ENCODE measurements at places on chromosomes 4 and X. TPM values are rescaled to one million over a fixed set of nuclear protein-coding genes. Genes with fewer than 3 reads are reported as not detected.
A peak's percentile ranks its signal among the peaks of the same experiment; 100 is the strongest.

Gene HSFX3
- not detected for total RNA-seq

Gene HGFAC
- total RNA-seq: under 0.01 TPM

Gene DCHS2
- 5.3 TPM for total RNA-seq

Gene GAGE13
- total RNA-seq: not detected

Gene BEX2
- 0.77 TPM for total RNA-seq

Gene ERAS
- not detected for total RNA-seq

Gene TMPRSS11F
- total RNA-seq: not detected

Gene FAM149A
- total RNA-seq: 0.13 TPM

Gene ATP2B3
- not detected for total RNA-seq

Gene CXCL13
- not detected for total RNA-seq

DNA sequence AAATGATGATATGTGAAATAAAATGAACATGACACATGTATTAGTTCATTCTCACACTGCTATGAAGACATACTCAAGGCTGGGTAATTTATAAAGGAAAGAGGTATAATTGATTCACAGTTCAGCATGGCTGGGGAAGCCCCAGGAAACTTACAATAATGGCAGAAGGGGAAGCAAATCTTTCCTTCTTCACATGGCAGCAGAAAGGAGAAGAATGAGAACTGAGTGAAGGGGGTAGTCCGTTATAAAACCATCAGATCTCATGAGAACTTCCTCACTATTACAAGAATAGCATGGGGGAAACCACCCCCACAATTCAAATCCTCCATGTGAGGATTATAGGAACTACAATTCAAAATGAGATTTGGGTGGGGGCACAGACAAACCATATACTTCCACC lies 243.9 kb upstream of the GYPA start:
- no peak for DNase-seq

- DNase-seq: no peak
Observed at GRCh38 chr4:150023489-150023888, 54.8 kb upstream of the DCLK2 start.

DNA sequence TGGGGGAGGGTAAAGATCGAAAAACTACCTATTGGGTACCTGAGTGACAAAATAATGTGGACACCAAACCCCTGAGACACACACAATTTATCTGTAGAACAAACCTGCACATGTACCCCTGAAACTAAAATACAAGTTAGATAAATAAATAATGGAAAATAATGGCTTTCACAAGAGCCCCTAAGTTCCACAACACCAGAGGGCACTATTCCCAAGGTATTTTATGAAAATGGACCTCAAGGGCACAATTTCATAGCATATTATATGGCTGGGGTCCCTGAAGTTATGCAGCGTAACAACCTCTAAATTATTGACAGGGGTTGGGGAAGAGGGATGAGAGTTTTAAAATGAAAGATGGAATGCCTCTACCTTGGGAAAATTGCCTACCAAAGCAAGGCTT lies 81.3 kb upstream of the TMEM33 start:
- no peak for DNase-seq

DNA sequence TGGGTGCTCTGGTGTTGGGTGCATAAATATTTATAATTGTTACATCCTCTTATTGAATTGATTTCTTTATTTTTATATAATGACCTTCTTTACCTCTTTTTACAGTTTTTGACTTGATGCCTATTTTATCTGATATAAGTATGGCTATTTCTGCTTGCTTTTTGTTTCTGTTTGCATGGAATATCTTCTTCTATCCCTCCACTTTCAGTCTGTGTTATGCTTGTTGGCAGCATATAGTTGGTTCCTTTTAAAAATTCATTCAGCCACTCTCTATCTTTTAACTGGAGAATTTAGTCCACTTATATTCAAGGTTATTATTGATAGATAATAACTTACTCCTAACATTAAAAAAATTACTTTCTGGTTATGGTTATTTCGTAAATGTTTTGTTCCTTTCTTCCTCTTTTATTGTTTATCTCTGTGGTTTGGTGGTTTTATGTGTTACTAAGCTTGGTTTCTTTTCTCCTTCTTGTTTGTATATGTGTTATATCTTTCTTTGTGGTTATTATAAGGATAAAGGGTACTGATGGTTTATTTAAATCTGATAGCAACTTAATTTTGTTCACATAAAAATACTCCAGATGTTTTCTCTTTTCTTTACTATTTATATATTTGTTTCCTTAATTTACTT lies 69.5 kb downstream of the IL15 start:
- DNase-seq: no peak

DNA sequence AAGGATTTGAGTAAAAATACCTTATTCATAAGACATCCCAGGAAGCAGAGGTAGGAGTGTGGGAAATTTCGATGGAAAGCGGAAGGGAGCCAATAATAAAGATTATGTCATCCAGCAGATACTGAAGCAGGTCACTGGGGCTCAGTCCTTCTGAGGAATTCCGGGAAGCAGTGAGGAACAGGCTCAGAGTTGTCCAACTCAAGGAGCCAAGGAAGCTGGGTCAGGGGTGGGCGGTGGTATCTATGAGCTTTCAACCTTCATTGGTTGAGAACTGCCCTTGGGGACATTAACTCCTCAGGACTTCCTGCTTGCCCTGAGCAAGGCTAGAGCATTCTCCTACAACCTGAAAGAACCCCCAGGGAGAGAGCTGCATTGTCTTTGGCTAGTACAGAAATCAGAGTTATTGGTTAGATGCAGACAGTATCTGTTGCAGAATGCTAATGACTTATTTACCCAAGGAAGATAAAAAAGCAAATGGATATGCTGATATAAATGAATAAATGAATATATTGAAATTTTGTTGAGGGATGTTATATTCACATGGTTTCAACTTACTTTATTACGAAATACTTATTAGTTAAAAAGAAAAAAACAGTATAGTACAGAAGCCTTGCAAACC lies 68.2 kb downstream of the DMP1 start:
- no peak for DNase-seq

DNA sequence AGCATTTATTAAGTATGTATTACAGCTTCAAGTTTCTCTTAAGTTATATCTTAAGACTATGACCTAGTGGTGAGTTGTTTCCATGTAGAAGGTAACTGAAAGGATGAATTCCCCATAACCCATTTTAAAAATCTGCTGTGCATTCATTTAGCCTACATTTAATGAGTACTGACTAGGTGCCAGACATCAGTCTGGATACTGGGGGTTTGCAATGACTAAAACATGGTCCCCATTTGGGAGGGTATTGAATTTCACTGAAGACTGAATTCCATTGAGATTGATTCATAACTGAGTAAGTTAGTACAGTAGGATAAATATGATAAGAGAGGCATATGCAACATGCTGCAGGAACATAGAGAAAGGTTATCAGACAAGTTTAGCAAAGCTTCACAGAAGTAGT lies 241.5 kb downstream of the FRAS1 start:
- no peak for DNase-seq

DNA sequence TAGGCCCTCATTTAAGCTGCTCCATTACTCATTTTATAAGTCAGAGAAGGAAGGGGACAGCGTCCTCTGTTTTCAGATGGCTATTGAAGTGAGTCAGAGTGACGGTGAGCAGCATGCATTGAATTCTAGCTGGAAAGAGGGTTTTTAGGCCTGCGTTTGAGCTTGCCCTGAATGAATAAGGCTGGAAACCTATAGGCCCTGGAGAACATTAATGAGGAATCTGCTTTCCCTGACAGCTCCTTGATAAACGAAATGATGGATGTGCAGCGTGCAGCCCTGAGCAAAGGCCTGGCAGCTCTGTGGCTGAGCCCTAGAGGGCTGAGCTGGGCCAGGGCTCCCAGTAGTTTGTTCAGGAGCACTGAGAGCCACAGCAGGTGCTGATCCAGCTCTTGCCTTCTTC lies 33.4 kb downstream of the TBL1X start:
- DNase-seq: no peak

DNA sequence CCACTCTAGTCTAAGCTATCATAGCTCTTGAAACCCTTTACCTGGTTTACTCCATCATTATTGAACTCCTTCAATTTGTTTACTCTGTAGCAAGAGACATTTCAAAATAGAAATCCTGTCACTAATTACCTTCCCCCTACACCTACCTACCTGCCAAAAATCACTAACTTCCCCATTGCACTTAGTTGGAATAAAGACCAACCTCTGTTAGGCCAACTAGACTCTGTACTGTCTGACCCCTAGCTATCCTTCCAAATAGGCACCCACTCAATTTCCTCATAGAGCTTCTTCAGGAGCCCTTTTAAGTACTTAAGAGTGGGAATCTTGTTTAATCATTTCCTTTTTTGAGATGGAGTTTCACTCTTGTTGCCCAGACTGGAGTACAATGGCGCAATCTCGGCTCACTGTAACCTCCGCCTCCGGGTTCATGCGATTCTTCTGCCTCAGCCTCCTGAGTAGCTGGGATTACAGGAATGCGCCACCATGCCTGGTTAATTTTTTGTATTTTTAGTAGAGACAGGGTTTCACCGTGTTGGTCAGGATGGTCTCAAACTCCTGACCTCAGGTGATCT lies 8.9 kb upstream of the CDKL2 start:
- DNase-seq: no peak

GRCh38 chr4:184487503-184487902 lies 13.2 kb upstream of the IRF2 start:
- DNase-seq: no peak

DNA sequence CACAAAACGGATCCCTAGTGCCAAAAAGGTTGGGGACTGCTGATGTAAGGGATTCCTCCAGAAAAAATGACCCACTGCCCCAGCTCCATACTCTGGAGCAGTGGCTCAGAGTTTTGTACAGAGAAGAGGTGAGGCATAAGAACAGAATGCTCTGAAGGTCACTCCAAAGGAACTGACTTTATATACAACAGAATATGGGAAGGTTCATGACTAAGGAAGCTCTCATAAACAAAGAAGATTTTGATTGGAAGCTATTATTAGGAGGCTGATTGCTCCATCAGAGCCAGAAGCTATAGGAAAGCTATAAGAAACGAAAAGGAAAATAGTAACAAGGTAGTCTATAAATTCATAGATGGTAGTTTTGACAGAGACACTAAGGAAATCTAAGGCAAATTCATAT lies 203.1 kb downstream of the SLC7A11 start:
- DNase-seq: no peak

- DNase-seq: no peak
Observed at GRCh38 chr4:70671091-70671490, 4.8 kb upstream of the JCHAIN start.

DNA sequence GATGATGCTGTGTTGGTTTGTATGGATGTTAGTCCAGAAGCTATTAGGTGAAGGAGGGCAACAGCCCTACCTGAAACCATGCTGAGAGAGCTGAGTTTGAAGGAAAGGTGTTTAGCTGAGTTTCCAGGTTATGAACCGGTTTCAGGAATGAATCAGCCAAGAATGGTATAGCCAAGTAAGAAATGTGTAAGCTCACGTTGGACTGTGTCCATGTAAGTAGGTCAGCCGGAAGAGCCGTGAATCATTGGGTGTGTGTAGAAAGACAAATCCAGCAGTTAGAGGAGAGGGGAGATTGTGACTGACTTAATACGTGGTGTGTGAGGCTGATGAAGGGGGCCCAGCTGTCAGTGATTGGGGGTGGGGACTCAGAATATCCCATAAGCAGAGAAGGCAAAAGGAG lies 77.2 kb upstream of the SPIN4 start:
- DNase-seq: no peak

DNA sequence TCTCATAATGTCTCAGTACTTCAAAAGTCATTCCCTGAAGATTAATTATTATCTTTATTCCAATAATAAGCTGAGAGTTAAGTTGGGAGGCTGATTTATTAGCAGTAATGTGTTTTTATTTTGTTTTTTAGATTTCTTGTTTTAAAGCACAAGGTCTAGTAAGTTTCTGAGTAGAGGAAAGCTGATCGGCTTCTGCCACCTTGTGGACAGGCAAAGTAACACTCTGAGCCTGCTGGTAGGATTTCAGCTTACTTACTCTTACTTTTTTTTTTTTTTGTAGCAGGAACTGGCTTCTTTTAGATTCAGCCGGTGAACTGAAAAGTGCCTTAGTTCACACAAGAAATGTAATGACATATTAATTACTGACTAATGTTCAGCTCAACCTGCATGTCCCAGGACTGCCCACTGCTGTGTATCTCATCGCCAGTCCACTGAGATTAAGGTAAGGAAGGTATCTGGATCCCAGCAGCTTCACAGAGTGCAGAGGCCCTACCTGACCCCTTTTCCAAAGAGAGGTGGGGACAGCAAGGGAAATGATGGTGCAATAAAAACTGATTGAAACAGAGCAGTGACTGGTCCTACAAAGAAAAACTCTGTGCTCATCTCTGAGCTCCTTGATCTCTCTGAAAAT lies 126.5 kb downstream of the ADGRA3 start:
- peak; percentile 81 for DNase-seq

- DNase-seq: no peak
Observed at GRCh38 chrX:131614241-131614640, 70.4 kb downstream of the OR13H1 start.

DNA sequence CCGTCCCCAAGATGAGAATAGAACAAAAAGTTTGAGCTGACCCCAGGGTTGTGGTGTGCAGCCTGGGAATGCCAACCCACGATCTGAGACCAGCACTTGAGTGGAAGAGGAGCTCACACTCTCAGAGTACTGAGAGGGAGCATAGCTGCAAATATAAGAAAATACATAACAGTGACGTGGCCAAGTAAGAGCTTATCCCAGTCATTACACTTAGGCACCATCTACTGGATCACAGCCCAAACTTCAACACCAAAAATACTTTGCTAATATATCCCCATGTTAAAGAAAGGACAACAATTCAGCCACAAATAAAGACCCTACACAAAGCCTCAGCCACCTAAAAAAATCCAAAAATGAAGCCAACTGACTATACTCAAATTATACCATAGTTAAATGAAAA lies 33.3 kb upstream of the CXCL6 start:
- DNase-seq: no peak

GRCh38 chrX:119602701-119603255 lies 3.4 kb downstream of the NKRF start:
- DNase-seq: no peak

- no peak for DNase-seq
Observed at GRCh38 chrX:123060986-123061385, 123.1 kb upstream of the GRIA3 start.

DNA sequence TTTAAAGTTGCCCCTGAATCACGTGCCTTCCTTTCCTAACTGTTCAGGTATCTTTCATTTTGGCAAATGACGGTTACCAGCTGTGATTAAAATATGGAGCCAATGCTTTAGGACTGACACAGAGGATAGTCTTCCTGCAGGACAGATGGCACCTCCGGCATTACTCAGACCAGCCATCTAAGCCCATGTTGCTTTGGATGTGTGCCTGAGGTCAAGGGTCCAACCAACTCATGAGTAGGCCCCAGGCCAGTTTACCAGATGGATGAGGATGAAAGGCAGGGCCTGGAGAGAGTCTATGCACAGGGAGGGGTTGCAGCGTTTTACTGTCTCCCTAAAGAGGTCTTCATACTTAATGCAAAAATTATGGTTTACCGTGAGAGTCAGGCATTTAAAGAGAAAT lies 174.0 kb upstream of the GATB start:
- no peak for DNase-seq

All from dermis microvascular lymphatic vessel endothelial cell (primary cell).